ENCODE measurements at places on chromosomes 3 and 15.

DNA sequence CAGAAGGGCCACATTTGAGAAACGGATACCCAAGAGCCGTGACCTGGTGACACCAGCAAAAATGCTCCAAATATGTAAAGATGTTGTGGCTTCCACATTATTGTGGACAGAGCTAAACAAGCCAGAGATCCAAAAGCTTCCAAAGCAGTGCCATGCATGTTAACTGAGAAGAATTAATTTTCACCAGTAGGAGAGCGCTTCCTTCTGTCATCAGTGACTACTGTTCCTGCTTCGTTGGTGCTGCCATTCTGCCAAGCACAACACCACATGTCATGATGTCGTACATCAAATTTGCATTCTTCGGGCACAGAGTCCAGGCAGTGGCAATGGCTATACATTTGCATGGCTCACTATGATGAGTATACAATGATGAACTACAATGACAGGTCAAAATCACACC is 19.1 kb upstream of the CHST2 start:
- DNase-seq = peak; percentile 13

DNA sequence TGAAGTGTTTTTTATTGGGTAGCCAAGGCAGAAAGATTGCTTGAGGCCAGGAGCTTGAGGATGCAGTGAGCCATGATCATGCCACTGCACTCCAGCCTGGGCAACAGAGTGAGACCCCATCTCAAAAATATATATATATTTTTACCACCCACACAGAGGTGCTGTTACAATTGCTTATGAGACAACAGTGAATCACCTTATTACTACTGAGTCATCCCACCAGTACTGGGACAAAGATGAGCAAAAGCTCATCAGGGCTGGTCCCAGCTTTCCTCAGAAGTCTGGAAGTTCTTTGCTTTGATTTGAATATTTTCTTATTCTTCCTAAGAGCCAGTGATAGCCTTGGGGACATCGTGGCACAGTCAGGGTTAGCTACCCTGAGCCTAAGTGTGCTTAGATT is 207.7 kb downstream of the SOX2 start:
- no peak for DNase-seq

GRCh38 chr3:2976796-2977195 is 133.4 kb downstream of the IL5RA start:
- DNase-seq = no peak

GRCh38 chr3:43296565-43296964 is 10.2 kb downstream of the SNRK start:
- no peak for DNase-seq

GRCh38 chr15:49855917-49856637 is 235.2 kb downstream of the DTWD1 start:
- peak; percentile 90 for DNase-seq

- DNase-seq = no peak
These were observed 28.9 kb upstream of the VPS33B start for GRCh38 chr15:91051248-91051647.

- DNase-seq = peak; percentile 51
These were observed 17.5 kb downstream of the CIDEC start for GRCh38 chr3:9862391-9863057.

DNA sequence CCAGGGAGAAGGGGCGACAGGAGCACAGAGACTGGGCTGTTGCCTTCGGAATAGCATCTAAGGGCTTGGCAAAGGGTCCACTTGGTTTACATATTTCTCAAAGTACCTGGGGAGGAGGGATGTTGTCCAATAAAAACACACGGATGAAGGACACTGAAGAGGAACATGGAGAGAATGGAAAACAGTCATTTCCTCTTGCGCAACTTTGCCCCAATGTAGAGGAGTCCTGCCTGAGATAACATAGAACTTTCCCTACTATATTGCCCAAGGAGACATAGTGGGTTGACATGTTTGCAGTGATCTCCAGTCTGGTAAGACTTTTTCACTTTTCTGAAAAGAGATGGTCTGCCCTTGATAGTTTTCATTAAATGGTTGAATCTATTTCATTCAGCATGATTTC is 468.8 kb upstream of the SUCLG2 start:
- no peak for DNase-seq

DNA sequence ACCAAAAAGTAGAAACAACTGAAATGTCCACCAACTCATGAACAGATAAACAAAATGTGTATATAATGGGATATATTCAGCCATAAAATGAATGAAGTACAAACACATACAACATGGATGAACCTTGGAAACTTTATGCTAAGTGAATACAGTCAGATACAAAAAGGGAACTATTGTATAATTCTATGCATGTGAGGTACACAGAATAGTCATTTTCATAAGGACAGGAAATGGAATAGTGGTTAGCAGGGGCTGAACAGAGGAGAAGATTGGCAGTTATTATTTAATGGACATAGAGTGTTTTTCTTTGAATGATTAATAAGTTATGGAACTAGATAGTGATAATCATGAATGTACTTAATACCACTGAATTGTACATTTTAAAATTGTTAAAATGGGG is 20.0 kb upstream of the TRANK1 start:
- DNase-seq = no peak

DNA sequence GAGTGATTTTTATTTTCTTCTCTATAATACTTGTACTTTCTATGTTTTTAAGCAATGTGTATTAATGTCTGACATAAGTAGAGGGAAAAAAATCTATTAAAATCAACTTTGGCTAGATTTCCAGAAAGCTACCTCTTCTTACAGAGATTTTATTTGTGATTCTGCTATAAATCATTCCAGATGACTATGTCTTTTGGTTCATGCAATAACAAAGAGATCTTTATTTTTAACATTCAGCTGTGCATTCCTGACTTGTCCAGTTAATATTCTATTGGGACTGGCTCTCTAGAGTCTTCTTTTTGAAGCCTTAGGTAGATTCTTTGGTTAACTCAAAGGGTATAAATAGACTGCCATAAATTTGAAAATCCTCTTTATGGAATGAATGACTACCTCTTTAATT is 74.3 kb upstream of the ARPP21 start:
- DNase-seq = no peak

DNA sequence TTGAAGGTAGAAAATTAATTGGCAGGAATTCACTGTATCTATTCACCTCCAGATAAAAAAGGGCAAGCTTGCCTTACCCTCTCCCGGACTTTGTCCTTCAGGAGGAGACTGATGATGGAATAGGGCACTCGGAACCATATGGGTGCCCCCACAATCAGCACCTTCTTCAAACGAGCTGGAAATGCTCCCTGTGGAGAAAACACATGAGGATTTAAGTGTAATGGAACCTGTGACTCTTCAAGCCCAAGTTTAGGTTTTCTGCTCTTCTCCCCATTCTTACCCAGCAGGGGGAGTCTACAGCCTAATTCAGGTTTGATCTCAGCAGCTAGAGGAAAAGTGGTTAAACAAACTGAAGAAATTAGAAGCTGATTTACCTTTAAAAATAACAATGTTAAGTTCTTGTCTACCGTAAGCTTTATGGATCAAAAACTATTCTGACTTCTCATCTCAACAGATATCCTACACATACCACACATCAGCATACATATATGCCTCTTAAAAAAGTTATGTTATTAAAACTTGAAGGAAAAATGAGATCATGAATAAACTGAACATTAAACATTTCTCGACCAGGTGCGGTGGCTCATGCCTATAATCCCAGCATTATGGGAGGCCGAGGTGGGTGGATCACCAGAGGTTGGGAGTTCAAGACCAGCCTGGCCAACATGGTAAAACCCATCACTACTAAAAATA is 57.5 kb upstream of the SIN3A start:
- DNase-seq = peak; percentile 42

GRCh38 chr3:49673715-49674496 is at the start of gene APEH:
APEH (plus strand) TSS chr3:49674351; CDS start chr3:49674402, 51 bp downstream.
- DNase-seq = peak; percentile 99

GRCh38 chr3:127755305-127755681 is 67.0 kb downstream of the MGLL start:
- no peak for DNase-seq

Data from fibroblast of skin of scalp (primary cell).